ENCODE measurements at places on chromosomes 11 and 22. TPM values are rescaled to one million over a fixed set of nuclear protein-coding genes. Genes with fewer than 3 reads are reported as not detected.

Gene MUC2
- polyA plus RNA-seq = not detected

Gene TRIM64C
- polyA plus RNA-seq = not detected

Gene APOBEC3H
- polyA plus RNA-seq = 0.16 TPM

Gene SAA1
- 39.1 TPM for polyA plus RNA-seq

Gene KRTAP5-10
- not detected for polyA plus RNA-seq
